ENCODE measurements at places on chromosomes 12 and 14. TPM values are rescaled to one million over a fixed set of nuclear protein-coding genes. Genes with fewer than 3 reads are reported as not detected.

DNA sequence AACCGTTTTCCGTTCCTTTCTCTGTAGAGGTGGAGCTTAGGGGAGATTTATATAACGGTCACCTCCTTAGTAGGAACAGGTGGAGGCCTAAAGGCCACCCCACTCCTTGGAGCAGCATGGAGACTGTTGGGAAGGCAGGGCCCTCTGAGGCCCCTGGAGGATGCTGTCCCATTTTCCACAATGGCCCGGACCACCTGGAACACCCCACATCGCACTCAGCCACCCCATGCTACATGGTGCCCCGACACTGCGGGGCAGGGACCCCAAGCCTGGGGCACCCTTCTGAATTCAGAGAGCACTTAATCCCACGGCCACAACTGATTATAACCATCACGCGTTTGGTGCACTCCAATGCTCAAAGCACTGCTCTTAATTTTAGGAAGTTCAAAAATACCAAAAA is 41.4 kb downstream of the C14orf132 start:
- no peak overlapping the region for H3K27ac ChIP-seq
- no peaks in the 10 kb centered on the region for H3K36me3 ChIP-seq
- no peak overlapping the region for H3K4me3 ChIP-seq
- H3K27me3 ChIP-seq, result peaks cover 15% of the 10 kb centered on the region

GRCh38 chr12:112676507-112676906 is 115.0 kb upstream of the RPH3A start:
- peaks cover 15% of the 10 kb centered on the region for H3K27me3 ChIP-seq
- no peak overlapping the region for H3K4me3 ChIP-seq
- H3K4me1 ChIP-seq, result no peaks in the 10 kb centered on the region
- H3K36me3 ChIP-seq, result no peaks in the 10 kb centered on the region
- DNase-seq, result no peak
- H3K27ac ChIP-seq, result no peak overlapping the region

DNA sequence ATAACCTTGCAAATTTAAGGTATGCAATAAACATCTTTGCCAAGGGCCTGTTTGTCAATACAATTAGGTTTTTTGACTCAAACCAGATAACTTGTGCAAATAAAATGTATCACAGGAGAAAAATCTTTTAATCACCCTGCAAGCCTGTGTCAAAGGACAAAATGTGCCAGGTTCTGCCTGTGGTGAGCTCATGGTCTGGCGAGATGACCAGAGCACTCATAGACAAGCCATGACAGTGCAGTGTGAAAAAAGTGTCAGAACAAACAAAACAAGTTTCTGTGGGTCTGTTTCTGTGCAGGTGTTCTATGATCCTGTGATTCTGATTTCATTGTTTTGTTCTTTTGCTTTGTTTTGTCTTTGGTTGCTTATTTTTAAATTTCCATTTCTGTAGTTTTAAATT is 847.2 kb downstream of the VRK1 start:
- H3K27ac ChIP-seq, result no peak overlapping the region
- no peak overlapping the region for H3K4me3 ChIP-seq
- peaks cover 4% of the 10 kb centered on the region for H3K36me3 ChIP-seq
- peaks cover 11% of the 10 kb centered on the region for H3K4me1 ChIP-seq
- H3K27me3 ChIP-seq, result peaks cover 4% of the 10 kb centered on the region

GRCh38 chr14:75645056-75645455 is 15.6 kb downstream of the ERG28 start:
- peaks cover 13% of the 10 kb centered on the region for H3K36me3 ChIP-seq
- no peaks in the 10 kb centered on the region for H3K4me1 ChIP-seq
- no peak overlapping the region for H3K4me3 ChIP-seq

GRCh38 chr12:53829130-53829819 is 77.5 kb upstream of the CISTR start:
- H3K36me3 ChIP-seq, result no peaks in the 10 kb centered on the region
- H3K4me3 ChIP-seq, result no peak overlapping the region
- no peak for DNase-seq
- no peak overlapping the region for H3K27ac ChIP-seq
- peaks cover 35% of the 10 kb centered on the region for H3K27me3 ChIP-seq
- H3K4me1 ChIP-seq, result no peaks in the 10 kb centered on the region

The DPPA3 gene
- total RNA-seq, result not detected

GRCh38 chr12:124032265-124032886 is 59.4 kb downstream of the ZNF664 start:
- no peaks in the 10 kb centered on the region for H3K36me3 ChIP-seq
- DNase-seq, result no peak
- H3K4me1 ChIP-seq, result peaks cover 7% of the 10 kb centered on the region
- H3K27ac ChIP-seq, result no peak overlapping the region

DNA sequence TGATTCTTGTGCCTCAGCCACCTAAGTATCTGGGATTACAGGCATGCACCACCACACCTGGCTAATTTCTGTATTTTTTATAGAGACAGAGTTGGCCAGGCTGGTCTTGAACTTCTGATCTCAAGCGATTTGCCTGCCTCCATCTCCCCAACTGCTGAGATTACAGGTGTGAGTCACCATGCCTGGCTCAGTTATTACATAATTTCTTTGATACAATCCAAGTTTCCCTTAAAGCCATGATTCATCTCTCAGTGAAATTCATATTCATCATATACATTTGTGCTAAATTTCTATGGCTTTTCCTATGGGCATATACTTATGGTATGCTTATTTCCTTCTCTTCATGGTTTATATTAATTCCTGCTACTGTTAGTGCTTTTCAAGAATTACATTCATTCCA is 29.1 kb upstream of the PZP start:
- H3K36me3 ChIP-seq, result no peaks in the 10 kb centered on the region
- no peak overlapping the region for H3K27ac ChIP-seq
- peaks cover 4% of the 10 kb centered on the region for H3K4me1 ChIP-seq
- H3K4me3 ChIP-seq, result no peak overlapping the region
- DNase-seq, result no peak

The PPP1R13B gene
- total RNA-seq, result 17.0 TPM

DNA sequence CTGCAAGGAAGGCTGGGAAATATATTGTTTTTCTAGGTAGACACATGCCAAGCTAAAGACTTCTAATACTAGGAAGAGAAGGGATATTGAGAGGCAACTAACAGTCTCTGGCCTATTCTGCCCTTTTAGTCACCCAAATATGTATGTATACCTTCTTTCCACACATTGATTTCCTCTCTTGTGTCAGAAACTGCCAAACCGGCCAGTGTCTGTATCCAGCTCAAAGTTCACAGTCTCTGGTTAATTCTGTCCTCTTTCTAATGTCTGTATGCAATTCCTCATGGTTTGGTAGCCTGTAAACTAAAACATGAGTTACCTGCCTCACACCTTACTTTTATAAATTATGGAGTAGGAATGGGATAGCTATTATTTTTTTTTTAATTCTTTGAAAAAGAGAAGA is 25.2 kb upstream of the CPSF6 start:
- H3K4me3 ChIP-seq, result no peak overlapping the region
- DNase-seq, result no peak
- H3K4me1 ChIP-seq, result no peaks in the 10 kb centered on the region
- H3K27me3 ChIP-seq, result no peaks in the 10 kb centered on the region
- H3K36me3 ChIP-seq, result peaks cover 1% of the 10 kb centered on the region

GRCh38 chr12:10374624-10375018 is 15.2 kb downstream of the KLRK1 start:
- no peaks in the 10 kb centered on the region for H3K27me3 ChIP-seq
- peaks cover 60% of the 10 kb centered on the region for H3K4me1 ChIP-seq
- peaks cover 60% of the 10 kb centered on the region for H3K36me3 ChIP-seq

GRCh38 chr12:104799458-104799857 is 158.6 kb downstream of the SLC41A2 start:
- peaks cover 27% of the 10 kb centered on the region for H3K27me3 ChIP-seq
- H3K4me1 ChIP-seq, result no peaks in the 10 kb centered on the region
- no peak for DNase-seq
- no peak overlapping the region for H3K4me3 ChIP-seq

DNA sequence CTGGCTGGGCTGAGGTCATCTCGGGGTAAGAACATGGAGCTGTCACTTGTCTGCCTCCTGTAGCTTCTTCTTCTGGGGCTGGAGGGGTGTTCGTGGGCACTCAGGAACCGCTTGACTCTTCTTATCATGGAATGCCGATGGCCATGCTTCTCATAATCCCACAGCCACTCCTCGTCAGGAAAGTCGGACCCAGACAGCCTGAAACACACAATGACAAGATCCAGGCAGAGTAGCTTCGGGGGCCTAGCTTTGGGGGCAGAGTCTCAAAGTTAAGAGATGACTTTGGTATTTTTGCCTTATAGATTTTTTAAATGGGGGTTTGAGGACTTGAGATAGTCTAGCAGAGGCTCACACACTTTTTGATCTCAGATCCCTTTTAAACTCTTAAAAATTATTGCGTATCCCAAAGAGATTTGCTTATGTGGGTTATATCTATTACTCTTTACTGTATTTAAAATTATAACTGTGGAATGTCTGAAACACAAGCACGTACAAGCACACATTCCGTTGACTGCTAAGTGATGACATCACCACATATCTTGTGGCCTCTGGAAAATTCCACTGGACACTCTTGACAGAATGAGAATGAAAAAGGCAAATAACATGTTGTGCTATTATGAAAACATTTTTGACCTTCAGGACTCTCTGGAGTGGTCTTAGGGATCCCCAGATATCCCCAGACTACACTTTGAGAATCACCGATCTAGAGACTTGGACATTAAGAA is 43.3 kb downstream of the BEST3 start:
- no peaks in the 10 kb centered on the region for H3K36me3 ChIP-seq
- H3K4me1 ChIP-seq, result no peaks in the 10 kb centered on the region
- no peak overlapping the region for H3K4me3 ChIP-seq
- H3K27me3 ChIP-seq, result peaks cover 17% of the 10 kb centered on the region
- no peak for DNase-seq
- no peak overlapping the region for H3K27ac ChIP-seq

GRCh38 chr12:622416-622815 is 40.8 kb downstream of the NINJ2 start:
- no peaks in the 10 kb centered on the region for H3K27me3 ChIP-seq
- DNase-seq, result no peak
- peak overlapping the region; percentile 87 for H3K27ac ChIP-seq
- H3K4me3 ChIP-seq, result peak overlapping the region; percentile 56
- H3K4me1 ChIP-seq, result peaks cover 44% of the 10 kb centered on the region

GRCh38 chr14:98177551-98177950 is 1094.4 kb downstream of the BCL11B start:
- H3K4me1 ChIP-seq, result peaks cover 81% of the 10 kb centered on the region
- no peaks in the 10 kb centered on the region for H3K36me3 ChIP-seq
- H3K27ac ChIP-seq, result peak overlapping the region; percentile 93
- no peak for DNase-seq

GRCh38 chr14:71487449-71487848 is 444.8 kb upstream of the RGS6 start:
- DNase-seq, result no peak
- H3K27me3 ChIP-seq, result no peaks in the 10 kb centered on the region
- peaks cover 26% of the 10 kb centered on the region for H3K36me3 ChIP-seq
- H3K4me3 ChIP-seq, result no peak overlapping the region
- no peak overlapping the region for H3K27ac ChIP-seq

GRCh38 chr14:23366426-23366921 is 1.5 kb upstream of the EFS start:
- H3K27me3 ChIP-seq, result peaks cover 51% of the 10 kb centered on the region
- H3K4me3 ChIP-seq, result no peak overlapping the region
- DNase-seq, result no peak
- H3K27ac ChIP-seq, result no peak overlapping the region
- no peaks in the 10 kb centered on the region for H3K36me3 ChIP-seq
- H3K4me1 ChIP-seq, result peaks cover 4% of the 10 kb centered on the region

DNA sequence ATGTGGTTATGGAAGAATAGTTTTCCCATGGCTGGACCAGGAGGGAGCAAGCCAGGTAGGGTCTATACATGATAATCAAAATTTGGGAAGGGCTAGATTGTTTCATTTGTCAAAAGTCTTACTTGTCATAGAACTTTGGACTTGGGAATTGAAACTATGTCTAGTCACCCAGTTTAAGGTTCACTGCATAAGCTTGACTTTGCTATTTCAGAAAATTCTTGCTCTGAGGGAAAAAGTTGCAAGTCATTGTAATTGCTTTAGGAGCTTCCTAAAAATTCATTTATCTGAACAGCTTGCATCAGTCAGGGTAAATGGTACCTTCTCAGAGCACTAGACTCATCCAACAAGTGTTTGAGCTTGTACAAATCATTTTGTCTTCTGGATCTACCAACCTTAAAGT is 1194.7 kb downstream of the GALC start:
- no peaks in the 10 kb centered on the region for H3K27me3 ChIP-seq
- H3K36me3 ChIP-seq, result no peaks in the 10 kb centered on the region
- no peaks in the 10 kb centered on the region for H3K4me1 ChIP-seq
- H3K27ac ChIP-seq, result no peak overlapping the region
- H3K4me3 ChIP-seq, result no peak overlapping the region
- no peak for DNase-seq

- no peaks in the 10 kb centered on the region for H3K27me3 ChIP-seq
- no peaks in the 10 kb centered on the region for H3K36me3 ChIP-seq
- no peaks in the 10 kb centered on the region for H3K4me1 ChIP-seq
- H3K4me3 ChIP-seq, result no peak overlapping the region
- no peak for DNase-seq
These were observed 176.7 kb upstream of the SEL1L start for GRCh38 chr14:81710232-81710845.

The TAS2R30 gene
- 3.3 TPM for total RNA-seq

- peak overlapping the region; percentile 72 for H3K4me3 ChIP-seq
- peak; percentile 32 for DNase-seq
- peaks cover 76% of the 10 kb centered on the region for H3K27me3 ChIP-seq
- peaks cover 30% of the 10 kb centered on the region for H3K4me1 ChIP-seq
- H3K27ac ChIP-seq, result no peak overlapping the region
- H3K36me3 ChIP-seq, result no peaks in the 10 kb centered on the region
These were observed 1.4 kb downstream of the LRFN5 start for GRCh38 chr14:41607966-41608663.

DNA sequence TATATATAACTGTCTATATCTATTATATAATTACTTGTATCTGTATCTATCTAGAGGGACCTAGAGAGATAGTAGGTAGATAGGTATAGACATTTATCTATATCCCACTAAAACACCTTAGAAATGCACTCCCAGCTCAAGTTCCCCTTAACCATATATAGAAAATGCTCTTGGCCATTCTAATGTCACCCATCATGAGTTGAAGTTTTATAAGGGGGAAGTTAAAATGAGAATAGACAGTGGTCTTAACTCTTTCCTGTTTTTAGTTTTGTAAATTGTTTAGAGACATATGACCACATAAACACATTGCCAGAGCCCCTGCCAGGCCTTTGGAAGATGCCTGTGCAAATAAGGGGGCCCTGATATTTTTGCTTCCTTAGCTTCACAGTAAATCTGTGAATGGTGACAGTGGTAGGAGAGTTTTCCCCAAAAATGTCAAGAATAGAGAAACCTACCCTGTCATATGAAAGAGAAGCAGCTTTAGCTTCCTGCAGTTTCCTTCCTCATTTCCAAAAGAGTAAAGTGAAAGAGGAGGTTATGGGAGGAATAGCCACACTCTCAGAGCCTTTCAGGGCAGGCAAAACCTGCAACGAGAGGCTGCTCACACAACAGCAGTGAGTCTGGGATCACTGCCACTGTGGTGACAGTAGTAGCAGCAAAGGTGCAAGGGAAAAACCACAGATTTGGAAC is 45.5 kb downstream of the MGST1 start:
- no peak overlapping the region for H3K4me3 ChIP-seq
- H3K36me3 ChIP-seq, result no peaks in the 10 kb centered on the region
- H3K4me1 ChIP-seq, result no peaks in the 10 kb centered on the region

The PLXNC1 gene
- 40.6 TPM for total RNA-seq

All from activated naive CD8-positive, alpha-beta T cell treated with anti-CD3 and anti-CD28 coated beads, Interleukin-2, amount 10 ng/mL, durations not matched to agents 7 days and 5 days (primary cell).